RKO (cell line): ENCODE measurements at places on chromosomes 4 and X.

DNA sequence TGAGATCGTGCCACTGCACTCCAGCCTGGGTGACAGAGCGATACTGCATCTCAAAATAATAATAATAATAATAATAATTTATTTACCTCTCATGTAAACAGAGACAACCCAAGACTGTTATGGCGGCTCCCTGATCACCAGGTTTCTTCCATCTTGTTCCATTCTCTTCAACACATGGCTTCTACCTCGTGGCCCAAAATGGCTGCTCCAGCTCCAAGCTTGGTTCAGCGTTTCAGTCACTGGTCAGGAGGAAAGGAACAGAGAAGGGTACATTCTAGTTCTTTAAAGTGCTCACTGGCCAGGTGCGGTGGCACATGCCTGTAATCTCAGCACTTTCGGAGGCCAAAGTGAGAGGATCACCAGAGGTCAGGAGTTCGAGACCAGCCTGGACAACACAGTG, 24.9 kb upstream of the CHRNA9 start:
- no peak for DNase-seq

DNA sequence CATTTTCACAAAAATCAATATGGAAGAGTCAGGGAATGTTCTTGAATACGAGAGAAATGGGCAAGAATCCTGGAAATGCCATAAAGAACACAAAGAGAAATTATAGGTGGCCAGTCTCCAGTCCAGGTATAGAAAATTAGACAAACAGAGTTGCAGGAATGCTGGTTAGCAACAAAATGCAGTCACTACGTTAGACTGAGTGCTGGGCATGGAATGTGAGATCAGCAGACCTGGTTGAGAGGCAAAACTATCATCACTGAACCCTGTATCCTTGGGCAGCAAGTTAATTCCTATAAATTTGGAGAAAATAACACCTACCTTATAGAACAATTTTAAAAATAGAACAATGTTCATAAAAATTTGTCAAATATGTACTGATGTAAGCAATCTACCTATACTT, 417.4 kb downstream of the INPP4B start:
- no peak for DNase-seq

DNA sequence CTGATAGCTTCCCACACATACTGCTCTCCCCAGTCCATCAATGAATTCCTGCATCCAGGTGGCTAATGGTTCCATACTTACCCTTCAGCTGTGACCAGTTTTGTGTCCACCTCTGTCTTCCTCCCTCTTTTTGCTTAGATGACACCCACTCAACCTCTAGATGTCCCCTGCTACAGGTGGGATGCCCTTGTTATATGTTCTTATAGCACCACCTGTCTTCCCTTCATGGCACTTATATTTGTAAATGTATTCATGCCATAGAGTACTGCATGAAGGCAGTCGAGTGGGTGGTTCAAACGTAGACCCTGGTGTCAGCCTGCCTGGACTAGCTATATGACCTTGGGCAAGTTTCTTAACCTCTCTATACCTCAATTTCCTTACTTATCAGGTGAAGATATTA, 6.5 kb upstream of the USP46 start:
- DNase-seq: peak; percentile 23

DNA sequence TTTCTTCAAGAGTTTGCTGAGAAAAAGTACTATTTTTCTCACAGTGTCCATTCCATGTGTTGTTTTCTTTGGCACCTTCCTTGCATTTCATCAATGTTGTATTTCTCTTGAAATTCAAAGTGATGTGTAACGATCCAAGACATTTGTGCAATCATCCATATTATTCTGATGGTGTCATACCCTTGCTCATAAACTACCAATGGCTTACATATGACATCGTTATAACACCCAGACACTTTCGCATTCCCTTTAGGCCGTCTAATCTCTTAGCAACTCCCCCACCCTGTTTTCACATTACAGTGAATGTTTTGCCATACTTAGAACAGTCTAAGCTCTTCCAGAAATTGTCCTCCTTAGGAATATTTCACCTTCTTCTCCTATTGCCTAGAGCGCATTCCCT, 1779.0 kb downstream of the PCDH7 start:
- DNase-seq: peak; percentile 3

GRCh38 chr4:74293558-74293957, 14.7 kb upstream of the EPGN start:
- no peak for DNase-seq

- DNase-seq: peak; percentile 65
Observed at GRCh38 chr4:182143822-182144625, 99.2 kb upstream of the TENM3 start.

DNA sequence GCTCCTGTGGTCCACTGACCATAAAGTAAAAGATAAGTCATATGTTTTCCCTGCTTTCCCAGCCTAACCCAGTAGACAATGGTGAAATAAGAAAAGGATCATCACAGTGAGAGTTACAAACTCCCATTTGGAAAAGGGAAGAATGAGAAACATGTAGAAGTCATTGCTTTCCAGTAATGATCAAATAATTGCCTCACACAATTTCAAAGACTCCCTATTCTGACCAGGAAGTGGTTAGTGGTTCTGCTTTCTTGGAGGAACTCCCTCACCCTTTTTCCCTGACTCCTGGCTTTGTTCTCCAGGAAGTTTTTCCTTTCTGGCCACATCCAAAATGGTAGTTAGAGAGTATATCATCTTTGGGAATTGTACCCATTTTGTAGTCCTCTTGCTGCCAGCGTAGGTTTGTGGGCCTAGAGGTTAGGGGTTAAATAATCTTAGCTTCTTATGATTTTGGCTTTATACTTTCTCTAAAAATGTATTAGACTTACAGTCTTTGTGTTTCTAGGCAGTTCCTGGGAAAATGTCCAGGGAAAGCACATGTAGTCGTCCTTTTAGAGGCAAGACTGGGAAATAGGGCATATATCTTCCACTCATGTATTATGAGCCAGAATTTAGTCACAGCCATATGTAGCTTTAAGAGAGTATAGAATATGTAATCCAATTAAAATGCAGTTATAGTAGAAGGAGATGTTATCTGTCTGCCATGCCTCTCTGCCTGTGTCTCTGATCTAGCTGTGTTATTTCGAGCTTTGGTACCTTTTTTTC, 10.5 kb downstream of the VAMP7 start:
- no peak for DNase-seq

GRCh38 chrX:10216208-10216607, 59.4 kb downstream of the CLCN4 start:
- DNase-seq: no peak

DNA sequence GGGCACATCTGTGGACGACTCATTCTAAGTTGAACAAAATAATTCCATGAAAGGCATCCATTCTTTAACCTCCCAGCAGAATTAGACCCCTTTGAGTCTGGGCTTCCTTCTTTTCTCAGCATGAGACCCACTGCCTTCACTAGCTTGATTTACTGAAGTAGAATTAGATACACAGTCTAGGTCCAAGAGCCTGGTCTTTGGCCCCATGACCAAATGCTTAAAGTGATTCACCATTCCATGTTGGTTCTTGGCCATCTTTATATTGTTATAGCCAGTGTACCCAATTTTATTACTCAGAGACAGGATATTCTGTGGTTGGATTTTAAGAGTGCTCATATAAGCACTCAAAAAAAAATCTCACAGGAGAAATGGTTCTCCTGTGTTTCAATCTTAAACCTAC, 155.3 kb upstream of the GPC4 start:
- DNase-seq: no peak

- no peak for DNase-seq
Observed at GRCh38 chr4:85715991-85716737, 241.2 kb downstream of the ARHGAP24 start.

GRCh38 chr4:185504098-185505047, 30.9 kb downstream of the PDLIM3 start:
- DNase-seq: peak; percentile 74
